Hypothalamus (tissue), 51 donors: ENCODE measurements at places on chromosomes 7 and 10.

GRCh38 chr7:2247141-2247995 is 5.3 kb downstream of the NUDT1 start:
- no peak for DNase-seq

DNA sequence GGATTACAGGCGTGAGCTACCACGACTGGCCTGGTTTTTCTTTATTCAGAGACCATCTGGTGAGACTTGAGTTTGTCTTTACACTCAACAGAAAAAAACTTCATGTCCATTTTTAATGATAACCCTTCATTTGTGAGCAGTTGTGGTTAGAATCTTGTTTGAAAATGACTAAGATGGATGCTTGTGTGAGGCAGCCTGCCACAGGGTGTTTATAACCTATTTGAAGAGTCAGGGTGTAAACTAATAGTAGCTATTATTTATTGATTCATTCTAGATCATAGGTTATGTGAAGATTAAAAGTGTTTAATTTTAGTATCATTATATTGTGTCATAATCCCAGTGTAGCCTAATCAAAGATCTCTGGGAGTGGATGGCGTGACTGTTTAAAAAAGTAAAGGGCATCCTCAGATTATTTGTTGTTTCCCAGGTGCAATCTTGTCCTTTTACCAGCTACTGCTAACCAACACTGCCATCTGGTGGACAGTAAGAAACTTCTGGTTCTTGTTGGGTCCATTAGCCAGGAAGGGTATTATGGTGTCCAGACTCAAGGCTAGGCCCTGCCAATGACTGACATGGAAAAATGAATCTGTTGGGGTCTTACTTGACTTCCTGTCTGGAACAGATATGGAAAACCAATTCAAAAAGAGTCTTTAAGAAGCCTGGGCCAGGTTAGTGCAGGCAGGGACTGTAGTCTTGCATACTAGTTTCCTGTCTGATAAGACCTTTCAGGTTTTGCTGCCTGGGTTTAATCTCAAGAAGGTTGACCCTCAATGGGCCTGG is 24.9 kb downstream of the NRBF2 start:
- peak; percentile 12 for DNase-seq

GRCh38 chr10:35635576-35635975 is 6.5 kb downstream of the FZD8 start:
- DNase-seq, result peak; percentile 22

DNA sequence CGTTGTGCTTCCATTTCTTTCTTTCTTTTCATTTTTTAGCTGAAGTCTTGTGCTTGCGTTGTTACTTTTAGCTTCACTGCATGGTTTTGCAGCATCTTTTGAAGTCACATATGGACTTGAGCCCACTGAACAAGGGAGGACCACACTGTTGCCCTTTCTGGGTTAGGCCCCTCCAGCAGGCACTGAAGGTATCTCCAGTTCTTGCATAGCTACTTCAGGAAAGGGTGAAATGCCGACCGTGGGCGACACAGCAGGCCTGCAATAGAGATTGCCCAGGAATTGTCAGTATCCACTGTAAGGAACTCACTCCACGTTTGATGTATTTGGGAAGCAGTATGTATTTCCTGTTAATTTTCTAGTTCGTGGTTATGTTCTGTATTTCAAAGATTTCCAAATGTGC is 85.1 kb downstream of the WDR37 start:
- no peak for DNase-seq

DNA sequence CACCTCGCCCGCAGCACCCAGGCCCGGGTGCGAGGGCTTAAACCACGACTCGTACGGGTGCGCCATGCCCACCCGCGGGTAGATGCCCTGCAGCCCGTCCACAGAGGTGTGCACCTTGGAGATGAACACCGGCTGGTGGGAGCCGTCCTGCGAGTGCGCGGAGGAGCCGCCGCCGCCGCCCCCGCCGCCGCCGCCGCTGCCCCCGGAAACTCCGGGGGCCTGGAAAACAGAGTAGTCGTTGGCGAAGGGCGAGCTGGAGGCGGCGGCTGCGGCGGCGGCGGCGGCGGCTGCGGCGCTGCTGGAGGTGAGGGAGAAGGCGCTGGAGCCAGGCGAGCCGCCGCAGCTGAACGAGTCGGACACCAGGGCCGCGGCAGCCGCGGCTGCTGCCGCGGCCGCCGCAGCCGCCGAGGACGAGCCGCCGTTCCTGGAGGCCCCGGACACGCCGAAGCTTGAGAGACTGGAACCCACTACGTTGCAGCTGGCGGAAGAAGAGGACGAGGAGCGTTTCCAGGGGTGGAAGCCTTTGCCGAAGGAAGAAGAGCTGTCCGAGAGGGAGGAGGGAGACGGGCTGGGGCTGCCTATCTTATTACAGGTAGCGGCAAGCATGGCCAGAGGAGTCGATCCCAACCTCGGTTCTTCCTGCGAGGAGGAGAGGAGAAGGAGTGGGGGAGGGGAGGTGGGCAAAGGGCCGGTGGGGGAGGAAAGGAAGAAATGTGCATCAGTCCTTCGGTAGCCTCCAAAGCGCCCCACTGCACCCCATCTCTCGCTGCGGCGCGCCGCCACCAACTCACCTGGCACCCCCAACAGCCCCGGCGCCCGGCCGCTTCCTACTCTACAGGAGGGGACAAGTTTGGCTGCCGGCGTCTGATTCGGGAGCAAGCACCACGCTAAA is 1.3 kb downstream of the SP8 start:
- DNase-seq, result no peak

GRCh38 chr10:11065567-11065966 is 47.9 kb downstream of the CELF2 start:
- no peak for DNase-seq

DNA sequence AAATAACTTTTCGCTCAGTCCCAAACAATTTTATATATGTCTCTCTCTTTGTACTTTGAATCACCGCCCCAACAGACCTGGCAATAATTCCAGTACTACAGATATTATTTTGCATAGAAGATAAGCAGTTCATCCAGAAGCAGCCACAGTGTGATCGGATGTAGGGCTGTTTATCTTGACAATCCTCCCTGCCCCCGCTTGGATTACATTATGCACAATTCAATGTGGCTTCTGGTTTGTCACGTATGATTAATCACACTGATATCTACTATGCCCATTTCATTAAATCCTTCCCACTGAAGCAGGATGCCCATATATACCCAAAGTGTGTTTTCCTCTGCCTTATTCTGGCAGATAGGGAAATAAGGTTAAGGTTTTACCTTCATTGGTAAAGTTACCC is 115.2 kb downstream of the PDE1C start:
- DNase-seq, result no peak

- DNase-seq, result no peak
Measured at GRCh38 chr10:77350711-77351119, 286.9 kb downstream of the KCNMA1 start.

- DNase-seq, result no peak
Measured at GRCh38 chr10:31708474-31708873, 220.2 kb downstream of the ARHGAP12 start.

GRCh38 chr7:71096351-71096750 is 35.6 kb upstream of the GALNT17 start:
- no peak for DNase-seq

DNA sequence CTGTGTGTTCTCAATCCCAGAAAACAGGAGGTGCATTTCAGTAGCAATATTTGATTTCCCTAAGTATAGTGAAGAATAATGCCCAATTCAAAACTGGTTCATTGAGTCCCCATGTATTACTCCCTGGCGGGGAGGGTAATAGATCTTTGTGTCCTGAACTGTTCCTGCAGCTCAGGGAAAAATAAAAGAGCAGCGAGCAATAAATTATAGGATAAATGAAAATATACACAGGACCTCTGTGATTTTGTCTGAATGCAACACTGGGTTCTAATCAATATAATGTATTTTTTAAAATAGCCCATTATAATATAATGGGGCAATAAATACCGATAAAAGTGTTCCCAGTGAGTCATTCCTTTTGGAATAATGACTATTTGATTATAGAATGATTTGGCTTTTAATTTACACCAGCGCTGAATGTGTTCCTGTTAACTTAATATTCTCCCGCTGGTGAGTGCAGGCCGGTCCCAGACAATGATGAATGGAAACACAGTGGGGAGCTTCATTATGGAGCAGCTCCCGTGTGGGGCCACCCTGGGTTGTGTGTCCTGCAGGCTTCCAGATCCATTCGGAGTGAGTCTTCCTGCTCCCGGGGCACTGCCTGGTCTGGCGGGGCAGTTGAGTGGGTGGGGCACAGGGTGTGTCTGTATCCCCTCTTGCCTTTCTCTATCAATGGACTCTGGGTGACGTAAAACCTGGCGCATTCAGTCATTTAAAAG is 263.1 kb downstream of the ACTR3B start:
- DNase-seq, result no peak

GRCh38 chr7:29937132-29937531 is 52.5 kb downstream of the SCRN1 start:
- no peak for DNase-seq

GRCh38 chr7:141190495-141190894 is 116.6 kb downstream of the TMEM178B start:
- DNase-seq, result no peak

GRCh38 chr10:14560274-14560673 is 214.4 kb downstream of the FAM107B start:
- no peak for DNase-seq

- DNase-seq, result no peak
Measured at GRCh38 chr10:85614566-85614965, 752.0 kb downstream of the GRID1 start.

- DNase-seq, result no peak
Measured at GRCh38 chr7:121081327-121081936, 92.9 kb downstream of the CPED1 start.

DNA sequence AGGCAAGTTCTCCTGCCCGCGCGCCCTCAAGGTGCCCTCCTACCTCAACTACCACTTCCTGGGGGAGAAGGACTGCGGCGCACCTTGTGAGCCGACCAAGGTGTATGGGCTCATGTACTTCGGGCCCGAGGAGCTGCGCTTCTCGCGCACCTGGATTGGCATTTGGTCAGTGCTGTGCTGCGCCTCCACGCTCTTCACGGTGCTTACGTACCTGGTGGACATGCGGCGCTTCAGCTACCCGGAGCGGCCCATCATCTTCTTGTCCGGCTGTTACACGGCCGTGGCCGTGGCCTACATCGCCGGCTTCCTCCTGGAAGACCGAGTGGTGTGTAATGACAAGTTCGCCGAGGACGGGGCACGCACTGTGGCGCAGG is 1.4 kb downstream of the FZD1 start:
- no peak for DNase-seq

DNA sequence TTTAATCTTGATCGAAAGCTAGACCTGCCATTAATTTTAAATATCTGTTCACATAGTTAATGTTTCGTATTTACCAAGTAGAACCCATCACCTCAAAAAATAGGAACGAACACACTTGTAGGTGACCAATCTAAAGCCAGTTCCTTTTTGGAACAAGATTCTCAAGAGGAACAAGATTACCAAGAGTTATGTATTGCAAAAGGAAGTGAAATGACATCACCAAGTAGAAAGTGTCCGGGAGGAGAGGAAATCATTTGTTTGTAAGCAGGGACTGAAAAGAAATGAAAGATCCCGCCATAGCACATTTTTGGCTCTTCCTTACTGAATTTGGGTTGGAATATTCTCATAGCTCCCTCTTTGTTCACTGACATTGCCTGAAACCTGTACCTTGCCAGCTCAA is 1200.5 kb downstream of the SORCS1 start:
- DNase-seq, result no peak

DNA sequence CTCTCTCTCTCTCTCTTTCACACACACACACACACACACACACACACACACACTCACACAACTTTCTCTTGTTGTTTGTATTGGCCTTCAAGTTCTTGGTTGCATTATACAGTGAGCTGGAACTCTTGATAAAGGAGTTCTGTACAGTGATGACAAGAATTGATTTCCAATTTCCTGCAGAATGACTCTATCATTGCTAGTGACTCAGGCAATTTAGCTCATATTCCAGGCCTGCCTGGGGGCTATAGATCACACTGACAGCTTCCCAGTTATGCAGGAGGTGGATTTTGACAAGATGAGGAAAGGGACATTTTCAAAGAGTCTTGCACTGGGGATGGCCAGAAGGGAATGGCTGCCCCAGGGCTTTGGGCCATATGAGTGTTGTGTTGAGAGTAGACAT is 508.8 kb downstream of the TYW1 start:
- no peak for DNase-seq

DNA sequence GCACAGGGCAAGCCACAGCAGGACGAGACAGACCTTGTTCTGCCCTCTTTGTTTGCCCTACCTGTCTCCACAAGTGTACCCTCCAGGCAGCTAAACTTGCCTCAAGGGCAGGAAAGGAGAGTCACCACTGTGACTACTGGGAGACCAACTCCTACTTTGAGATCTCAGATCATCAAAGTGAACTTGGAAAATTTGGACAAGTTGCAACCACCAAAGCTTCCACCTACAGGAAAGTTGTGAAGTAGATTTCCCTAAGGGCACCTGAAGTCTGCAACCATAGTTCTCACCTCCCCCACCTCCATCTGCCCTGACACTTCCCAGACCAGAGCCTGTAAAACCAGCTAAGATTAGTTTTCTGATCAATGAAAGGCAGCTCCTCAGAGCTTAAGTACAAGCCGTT is 2.5 kb upstream of the WDR91 start:
- DNase-seq, result no peak

DNA sequence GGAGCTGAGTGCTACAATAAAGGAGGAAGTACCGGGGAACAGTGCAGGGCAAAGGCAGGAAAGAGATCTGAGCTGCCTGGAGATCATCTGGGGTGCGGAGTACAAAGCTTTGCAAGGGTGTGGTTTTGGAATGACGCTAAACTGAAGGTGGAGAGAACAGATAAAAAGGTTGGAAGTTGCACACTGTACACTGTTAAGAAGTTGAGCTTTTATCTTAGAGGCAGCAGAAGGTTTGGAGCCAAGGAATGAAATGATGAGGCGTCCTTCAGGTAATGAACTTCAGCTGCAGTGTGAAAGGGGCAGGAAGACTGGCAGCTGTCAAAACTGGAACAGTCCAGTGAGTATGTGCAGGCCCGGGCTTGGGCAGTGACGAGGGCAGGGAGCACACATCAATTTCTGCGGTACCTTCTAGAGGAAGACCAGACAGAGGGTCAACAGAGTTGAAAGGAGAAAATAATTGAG is 7.2 kb upstream of the ANKRD61 start:
- DNase-seq, result no peak

GRCh38 chr7:77727527-77727926 is 31.3 kb downstream of the RSBN1L start:
- no peak for DNase-seq

GRCh38 chr7:26369593-26369992 is 77.9 kb downstream of the SNX10 start:
- DNase-seq, result peak; percentile 35
